ENCODE measurements at places on chromosomes 1 and 21.

DNA sequence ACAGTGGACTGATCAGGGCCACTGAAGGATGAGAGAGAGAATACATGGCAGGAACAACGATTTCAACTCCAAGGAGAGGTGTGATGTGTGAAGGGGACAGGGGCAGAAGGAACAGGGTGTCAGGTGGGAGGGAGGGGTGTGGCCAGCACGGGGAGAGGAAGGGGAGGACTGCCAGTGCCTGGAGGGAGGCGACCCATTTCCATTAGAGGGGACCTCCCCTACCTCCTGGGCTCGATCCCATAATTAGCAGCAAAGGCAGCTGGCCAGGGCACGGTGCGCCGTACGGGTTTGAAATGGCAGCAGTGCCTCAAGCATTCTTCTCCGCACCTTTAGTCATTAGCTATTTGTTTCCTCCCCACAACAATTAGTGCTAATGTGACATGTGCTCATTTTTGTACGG, 22.7 kb downstream of the CRYAA start:
- no peak for DNase-seq

DNA sequence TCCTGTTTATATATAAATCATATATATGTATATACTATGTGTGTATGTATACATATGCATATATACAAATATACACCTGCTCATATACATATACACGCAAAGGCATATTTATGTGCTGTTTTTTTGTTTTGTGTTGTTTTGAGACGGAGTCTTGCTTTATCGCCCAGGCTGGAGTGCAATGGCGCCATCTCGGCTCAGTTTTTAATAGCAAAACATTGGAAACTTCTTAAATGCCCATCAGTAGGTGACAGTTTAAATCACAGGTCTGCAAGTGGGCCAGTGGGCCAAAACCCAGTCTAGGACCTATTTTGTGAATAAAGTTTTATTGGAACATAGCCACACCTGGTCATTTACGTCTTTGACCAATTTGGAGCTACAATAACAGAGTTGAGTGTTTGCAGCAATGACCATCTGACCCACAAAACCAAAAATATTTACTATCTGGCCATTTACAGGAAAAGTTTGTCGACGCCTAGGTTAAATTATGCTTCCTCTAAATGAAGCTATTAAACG, 132.3 kb downstream of the TOMM20 start:
- no peak for DNase-seq

DNA sequence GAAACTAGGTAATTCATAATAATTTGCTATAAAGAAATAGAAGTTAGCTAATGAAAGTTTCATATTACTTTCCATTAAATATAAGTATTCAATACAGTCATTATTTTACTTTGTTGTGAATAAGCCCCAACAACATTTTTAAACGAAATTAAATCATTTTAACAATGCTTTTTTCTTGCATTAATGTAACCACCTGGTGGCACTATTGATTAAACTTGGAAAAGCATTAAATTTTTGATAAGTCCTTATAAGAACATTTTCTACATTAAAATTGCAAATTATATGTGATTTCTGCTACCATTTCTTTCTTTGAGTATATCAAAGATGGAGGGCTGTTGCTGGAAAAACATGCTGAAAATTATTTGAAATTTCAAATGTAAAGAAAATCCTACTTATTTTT, 918.8 kb upstream of the TMPRSS15 start:
- no peak for DNase-seq

DNA sequence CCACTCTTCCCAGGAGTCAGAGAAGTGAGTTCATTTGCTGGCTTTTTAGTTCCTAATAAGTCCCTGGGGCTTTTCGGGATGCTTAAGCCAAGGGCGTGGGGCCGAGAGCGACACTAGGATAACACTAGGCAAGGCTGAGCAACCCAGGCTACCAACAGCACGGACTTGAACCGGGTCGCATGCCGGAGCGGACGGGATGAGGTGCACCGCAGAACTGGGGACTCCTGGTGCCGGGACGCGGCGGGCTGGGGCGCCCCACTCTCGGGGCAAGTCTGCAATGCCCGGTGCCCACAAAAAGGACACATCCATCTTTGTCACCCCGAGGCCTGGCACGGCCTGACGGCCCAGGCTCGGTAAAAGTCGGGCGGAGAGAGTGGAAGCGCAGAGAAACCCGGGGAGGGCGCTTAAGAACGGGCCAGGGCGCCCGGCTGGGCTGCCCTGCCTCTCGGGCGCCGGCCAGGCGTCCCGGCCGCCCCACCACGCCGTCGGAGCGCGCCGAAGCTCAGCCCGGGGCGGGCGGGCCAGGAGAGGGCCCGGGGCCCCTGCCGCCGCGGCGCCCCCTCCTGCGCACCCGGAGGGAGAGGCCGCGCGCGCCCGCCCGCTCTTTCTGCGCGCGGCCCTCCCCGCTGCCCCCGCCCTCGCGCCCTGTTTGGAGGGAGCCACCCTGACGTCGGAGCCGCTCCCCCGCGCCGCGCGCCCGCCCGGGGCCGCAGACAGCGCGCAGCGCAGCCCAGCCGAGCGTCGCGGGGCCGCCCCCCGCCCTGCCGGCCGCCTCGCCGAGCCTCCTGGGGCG, at the start of gene NBL1:
NBL1 (plus strand) TSS at position 710 of the 793 bp plus-strand sequence. CDS start 10,720 bp downstream, outside the sequence.
- DNase-seq = peak; percentile 51

DNA sequence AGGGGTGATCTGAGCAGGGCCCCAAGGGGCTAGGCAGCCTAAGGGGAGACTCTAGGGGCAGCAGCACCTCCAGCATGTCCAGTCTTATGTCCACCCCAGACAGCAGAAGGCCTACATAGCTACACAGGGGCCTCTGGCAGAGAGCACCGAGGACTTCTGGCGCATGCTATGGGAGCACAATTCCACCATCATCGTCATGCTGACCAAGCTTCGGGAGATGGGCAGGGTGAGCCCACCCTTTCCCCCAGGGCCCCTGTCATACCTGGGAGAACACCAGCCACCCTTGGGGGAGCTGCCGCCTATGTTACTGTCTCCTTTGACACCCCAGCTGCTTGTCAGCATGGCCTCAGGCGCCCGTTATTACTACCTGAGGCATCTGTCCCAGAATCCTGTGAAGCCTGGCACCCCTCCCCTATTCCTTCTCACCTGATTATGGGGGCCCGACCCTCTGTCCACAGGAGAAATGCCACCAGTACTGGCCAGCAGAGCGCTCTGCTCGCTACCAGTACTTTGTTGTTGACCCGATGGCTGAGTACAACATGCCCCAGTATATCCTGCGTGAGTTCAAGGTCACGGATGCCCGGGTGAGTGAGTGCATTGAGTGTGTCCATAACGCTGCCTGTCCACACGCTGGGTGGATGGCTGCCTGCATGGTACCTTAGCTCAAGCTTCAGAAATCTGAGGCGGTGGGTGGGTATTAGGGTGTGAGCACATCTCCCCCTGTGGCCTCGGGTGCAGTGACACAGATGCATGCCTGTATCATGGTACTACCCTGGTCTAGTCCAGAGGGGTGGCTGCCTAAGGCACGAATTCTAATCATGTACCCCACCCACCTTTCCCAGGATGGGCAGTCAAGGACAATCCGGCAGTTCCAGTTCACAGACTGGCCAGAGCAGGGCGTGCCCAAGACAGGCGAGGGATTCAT, 29.7 kb upstream of the KDM4A start:
- no peak for DNase-seq

GRCh38 chr1:54329312-54330003, 76.7 kb downstream of the SSBP3 start:
- DNase-seq = no peak

DNA sequence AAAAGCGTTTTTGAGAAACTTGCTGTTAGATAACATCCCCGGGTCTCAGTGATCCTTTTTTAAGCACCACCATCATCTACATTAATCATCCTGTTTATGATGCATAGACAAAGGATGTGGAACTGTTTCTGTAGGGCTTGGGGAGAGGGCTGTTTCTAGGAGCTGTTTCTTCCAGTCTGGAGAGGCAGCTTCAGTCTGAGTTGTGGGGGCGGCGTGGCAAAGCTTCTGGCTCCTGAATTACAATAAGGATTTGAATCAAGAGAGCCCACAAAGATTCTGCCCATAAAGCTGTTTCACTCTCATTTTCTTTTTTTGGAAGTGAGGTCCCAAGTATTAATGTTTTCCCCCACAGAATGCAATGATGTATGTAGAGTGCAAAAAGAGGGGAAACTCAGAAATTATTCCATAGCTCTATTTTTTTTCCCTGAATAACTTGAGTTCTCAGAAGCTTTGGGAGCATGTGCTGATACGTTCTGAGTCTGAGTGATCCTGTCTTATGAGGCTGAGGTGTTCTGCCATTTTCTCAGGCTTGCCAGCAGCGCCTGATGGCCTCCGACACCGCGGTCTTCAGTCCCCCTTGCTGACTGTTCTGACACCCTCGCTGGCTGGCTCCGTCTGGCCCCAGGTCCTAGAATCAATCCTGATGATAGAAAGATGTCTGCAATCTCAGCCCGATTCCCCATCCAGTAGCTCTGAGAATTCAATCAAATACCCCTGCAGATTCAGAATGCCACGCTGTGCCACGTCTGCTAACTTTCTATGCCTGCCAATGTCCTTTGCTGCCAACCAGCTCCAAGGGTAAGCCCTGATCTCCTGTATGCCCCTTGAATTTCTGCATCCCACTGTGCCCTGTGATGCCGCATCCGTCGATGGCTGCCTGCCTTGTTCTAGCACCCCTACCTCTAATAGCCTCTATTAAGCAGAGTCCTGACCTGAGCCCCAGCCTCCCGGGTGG, 92.4 kb upstream of the AKT3 start:
- DNase-seq = no peak

GRCh38 chr1:197073978-197074377, 6.9 kb upstream of the F13B start:
- DNase-seq = no peak

GRCh38 chr1:240562111-240562590, 49.8 kb downstream of the GREM2 start:
- no peak for DNase-seq

DNA sequence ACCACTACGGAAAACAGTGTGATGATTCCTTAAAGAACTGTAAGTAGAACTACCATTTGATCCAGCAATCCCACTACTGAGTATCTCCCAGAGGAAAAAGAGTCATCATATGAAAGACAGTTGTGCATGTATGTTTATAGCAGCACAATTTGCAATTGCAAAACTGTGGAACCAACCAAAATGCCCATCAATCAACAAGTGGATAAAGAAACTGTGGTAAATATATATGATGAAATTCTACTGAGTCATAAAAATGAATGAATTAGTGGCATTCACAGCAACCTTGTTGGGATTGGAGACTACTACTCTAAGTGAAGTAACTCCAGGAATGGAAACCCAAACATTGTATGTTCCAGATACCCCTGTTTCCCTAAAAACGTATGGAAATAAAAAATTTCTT, 337.0 kb upstream of the PTBP2 start:
- no peak for DNase-seq

GRCh38 chr1:201427963-201428362, 6.4 kb upstream of the TNNI1 start:
- DNase-seq = no peak

DNA sequence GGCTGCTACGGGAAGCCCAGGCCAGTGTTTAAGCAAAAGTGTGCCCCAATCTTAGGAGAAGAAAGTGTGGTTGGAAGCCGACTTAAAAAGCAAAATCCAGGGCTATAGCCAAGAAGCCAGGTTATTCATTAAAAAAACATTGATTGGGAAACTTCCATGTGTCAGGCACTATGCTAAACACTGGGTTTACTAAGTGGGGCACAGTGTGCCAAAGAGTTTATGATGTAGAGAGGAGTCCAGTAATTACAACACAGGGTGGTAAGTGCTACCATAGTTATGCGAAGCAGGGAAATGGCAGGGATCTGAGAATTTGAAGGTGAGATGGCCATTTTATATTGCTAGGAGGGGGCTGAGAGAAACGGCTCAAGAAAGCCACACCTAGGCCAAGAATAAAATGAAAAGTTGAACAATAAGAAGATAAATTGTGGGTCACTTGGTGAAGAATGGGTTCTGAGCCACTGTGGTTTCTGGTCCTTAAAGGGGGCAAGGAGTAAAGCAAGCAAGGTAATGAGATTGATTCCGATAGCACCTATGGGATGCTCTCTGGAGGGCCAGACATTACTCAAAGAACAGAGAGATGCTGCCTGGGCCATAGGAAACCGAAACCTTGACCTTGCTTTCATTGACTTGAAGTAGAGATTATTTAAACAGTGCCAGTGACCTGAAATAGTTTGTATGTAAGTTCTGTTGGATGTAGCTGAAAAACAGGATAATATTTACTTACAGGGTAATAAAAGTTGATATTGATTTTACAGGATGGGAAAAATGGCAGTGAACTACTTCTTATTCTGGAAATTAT, 177.8 kb downstream of the GIPC2 start:
- no peak for DNase-seq

GRCh38 chr1:2195785-2196184, 1.2 kb upstream of the FAAP20 start:
- DNase-seq = no peak

- DNase-seq = no peak
Observed at GRCh38 chr1:31444725-31445448, 31.9 kb downstream of the SERINC2 start.

DNA sequence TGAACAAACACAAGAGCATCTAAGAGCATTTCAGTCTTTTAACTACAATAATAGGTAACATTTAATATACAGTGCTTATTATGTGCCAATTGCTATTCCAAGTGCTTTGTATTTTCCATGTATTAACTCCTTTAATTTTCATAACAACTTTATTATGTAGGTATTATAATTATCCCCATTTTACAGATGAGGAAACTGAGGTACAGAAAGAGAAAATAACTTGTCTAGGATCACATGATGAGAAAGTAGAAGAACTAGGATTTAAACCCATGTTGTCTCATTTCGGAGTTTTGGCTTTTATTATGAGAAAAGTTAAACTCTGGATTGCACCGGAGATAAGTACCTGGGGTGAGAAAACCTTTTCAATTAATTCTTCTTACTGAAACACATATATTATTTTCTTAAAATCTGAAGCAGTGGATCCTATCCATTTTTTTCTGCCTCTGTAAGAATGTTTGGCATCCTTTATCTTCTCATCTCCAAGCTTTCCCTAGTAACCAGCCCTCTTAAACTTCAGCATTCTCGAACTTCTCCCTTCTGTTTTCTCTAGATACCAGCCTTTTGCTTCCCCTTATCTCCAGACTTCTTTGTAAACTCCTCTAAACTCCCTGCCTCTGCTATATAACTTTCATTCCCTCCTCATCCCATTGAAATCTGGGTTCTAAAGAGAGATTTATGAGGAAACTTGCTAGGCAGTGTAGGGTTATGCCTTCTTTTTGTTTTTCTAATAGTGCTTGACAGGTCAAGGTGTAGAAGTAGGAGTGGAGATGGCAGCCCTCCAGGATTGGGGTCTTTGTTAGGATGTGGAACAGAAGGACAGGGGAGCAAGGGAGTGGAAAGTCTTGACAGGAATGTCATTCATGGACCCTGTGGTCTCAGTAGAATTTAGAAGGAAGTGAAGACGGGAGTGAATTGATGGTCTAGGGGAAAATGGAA, 28.3 kb downstream of the POU2F1 start:
- DNase-seq = no peak

DNA sequence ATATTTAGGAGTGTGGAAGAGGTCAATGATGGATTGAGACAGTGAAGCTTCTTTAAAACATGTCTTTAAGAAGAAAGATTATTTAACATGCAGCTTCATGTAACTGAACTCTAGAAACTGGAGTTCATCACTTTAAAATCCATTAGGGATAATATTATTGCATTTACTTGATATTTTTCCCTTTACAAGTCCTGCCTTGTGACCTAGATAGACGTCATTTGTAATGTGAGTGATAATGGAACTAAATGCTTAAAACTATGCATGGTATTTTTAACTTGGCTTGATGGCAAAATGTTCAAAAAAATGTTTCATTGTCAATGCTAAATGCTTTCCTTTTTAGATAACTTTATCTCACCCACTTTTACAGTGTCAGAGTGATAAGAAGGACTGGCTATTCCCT, 723.7 kb downstream of the RWDD3 start:
- no peak for DNase-seq

- no peak for DNase-seq
Observed at GRCh38 chr1:111446967-111447892, 1.8 kb downstream of the WDR77 start.

GRCh38 chr1:10556430-10557005, 81.8 kb downstream of the PEX14 start:
- no peak for DNase-seq

Measured in stimulated activated CD4-positive, alpha-beta T cell treated with anti-CD3 and anti-CD28 coated beads, Interleukin-1b, Interleukin-23, amount 100 ng/mL, for 48 hours (primary cell).